Left ventricle myocardium inferior (tissue), 1 donor: ENCODE measurements at places on chromosomes 3 and 15.
A peak's percentile ranks its signal among the peaks of the same experiment; 100 is the strongest.

- DNase-seq = no peak
Measured at GRCh38 chr15:41943543-41944312, 28.6 kb downstream of the EHD4 start.

DNA sequence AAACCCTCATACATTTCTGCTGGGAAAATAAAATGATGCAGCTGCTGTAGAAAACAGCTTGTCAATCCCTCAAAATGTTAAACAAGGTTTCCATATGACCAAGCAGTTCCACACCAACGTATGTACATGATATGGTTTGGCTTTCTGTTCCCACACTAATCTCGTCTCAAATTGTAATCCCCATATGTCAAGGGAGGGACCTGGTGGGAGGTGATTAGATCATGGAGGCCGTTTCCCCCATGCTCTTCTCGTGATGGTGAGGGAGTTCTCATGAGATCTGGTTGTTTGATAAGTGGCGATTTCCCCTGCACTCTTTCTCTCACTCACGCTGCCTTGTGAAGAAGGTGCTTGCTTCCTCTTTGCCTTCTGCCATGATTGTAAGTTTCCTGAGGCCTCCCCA is 100.6 kb upstream of the SLC24A5 start:
- DNase-seq = no peak

DNA sequence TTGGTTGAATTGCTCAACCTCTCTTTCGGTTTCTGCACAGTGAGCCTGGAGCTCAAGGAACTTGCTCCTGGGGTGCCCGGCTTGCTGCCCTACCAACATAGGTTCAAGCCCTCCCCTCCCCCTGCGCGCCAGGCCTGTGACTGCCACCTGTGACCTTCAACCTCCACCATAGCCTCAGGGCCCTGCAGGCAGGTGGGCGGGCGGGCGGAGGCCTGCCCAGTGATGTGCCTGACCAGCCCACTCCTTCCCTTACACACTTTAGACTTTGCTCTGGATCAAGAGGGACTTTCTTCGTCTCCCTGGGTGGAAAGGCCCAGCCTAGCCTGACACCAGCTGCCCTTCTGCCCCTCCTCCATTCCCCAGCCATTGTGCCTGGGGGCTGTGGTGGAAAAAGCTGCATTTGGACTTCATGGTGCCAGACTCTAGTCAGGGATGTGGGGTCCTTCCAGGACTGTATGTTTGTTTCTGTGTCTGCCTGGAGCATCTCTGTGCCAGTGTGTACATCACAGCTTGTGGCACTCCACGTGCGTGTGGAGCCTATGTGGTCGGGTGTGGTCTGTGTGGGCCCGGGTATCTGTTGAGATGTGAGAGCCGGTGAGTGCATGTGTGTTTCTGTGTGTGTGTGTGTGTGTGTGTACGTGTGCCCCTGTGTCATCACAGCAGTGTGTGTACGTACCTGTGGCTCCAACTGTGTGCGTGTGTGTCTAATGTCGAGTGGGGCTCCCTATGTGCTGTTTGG is 9.5 kb downstream of the PRKCD start:
- no peak for DNase-seq

- DNase-seq = no peak
Measured at GRCh38 chr3:172643506-172644179, 67.2 kb downstream of the NCEH1 start.

DNA sequence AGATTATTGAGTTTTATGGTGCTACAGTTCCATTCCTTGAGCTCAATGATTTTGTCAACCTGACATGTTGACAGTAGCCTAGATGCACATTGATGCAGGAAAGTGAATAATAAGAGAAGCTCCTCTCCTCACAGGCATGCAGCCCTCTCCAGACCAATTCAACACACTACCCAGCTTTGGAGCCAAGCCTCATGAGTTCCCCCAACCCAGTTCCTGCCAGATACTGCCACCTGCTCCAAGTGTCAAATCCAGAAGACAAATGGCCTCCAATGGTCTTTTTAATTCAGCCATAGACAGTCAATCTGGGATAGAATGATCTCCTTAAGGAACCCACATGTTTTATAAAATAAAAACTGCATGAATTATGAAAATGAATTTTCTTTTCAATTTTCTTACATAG is 83.7 kb upstream of the ARHGEF3 start:
- DNase-seq = no peak

DNA sequence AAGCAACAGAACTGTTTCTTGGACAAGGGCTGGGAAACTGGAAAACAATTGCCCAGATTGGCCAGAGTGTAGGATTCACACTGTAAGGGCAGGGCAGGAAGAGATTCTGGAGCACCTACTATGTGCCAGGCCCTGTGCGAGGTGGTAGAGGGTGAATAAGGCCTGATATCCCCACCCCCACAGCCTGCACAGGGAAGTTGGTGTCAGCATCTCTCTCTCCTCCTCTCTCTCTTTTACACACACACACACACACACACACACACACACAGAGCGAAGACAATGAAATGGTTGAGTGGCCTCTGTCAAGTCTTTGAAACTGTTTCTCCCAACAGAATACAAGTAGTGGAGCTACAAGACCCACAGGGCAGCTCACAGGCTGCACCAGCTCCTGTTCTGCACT is 47.1 kb upstream of the SLCO2A1 start:
- no peak for DNase-seq

GRCh38 chr3:39106851-39107387 is 508 bp downstream of the GORASP1 start:
- peak; percentile 64 for DNase-seq

DNA sequence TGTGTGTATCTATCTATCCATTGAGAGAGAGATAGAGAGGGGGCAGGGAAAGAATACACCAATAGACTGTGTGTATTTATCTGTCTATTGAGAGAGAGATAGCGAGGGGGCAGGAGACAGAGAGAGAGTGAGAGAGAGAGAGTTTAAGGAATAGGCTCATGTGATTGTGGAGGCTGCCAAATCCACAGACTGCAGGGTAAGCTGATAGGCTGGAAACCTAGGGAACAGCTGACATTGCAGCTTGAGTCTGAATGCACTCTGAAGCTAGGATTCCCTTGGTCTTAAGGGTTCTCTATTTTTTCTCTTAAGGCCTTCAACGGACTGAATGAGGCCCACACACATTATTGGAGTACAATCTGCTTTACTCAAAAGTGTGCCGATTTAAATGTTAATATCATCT is 255.8 kb downstream of the EPHA3 start:
- DNase-seq = no peak

DNA sequence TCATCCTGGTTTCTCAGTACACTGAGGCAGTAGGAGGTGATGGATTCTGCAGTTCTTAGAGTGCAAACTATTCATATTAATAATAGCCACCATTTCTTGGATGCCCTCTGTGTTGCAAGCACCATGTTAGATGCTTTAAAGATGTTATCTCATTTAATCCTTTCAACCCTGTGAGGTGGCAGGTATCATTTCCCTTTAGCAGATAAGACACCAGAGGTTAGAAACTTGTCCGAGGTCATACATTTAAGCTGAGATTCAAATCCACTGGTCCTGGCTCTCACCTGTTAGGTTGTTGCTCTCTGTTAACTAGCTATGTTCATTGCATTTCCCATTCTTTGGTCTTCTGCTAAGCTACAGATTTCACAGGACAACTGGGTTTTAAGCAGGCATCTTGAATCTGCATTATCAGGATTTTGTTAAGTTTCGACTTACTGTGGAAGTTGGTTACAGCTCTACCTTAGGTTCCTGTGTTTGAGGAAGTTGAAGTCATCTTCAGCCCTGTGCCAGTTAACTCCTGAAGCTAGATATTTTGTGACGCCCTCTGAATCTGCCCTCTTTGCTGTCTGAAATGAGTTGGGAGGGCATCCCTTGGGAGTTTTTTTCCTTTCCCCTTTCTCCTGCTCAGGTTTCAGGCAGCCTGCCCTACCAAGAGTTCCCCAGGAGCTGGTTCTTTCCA is 6.4 kb downstream of the PDE8A start:
- DNase-seq = no peak

GRCh38 chr3:2929574-2929973 is 180.6 kb downstream of the IL5RA start:
- DNase-seq = no peak

- DNase-seq = no peak
Measured at GRCh38 chr15:23753248-23753647, 66.1 kb upstream of the NDN start.

GRCh38 chr3:73319179-73319769 is 257.8 kb downstream of the EBLN2 start:
- DNase-seq = no peak
